ENCODE measurements at places on chromosomes 7 and 10. TPM values are rescaled to one million over a fixed set of nuclear protein-coding genes. Genes with fewer than 3 reads are reported as not detected.

TACR2 gene
- 2.4 TPM for total RNA-seq

NUTM2E gene
- 0.57 TPM for total RNA-seq

DNA sequence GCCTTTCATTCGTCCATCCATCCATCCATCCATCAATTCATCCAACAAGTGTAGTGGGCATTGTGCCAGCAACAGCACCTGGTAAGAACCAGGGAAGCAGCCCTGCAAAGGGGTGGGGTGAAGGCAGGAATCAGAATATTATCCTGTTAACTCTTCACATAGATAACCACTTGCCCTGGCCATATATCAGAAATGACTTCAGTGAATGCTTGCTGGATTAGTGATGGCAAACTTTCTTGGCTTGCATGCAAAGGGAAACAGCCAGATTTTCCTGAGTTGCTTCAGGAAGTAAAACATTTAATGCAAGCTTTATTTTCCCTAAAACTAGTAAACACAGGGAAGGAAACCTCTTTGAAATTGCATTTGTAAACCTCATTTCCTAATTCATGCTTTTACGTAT, 743 bp downstream of the OR2A5 start:
- no peak for DNase-seq

- no peak for DNase-seq
Observed at GRCh38 chr10:81847675-81848074, 27.3 kb upstream of the NRG3 start.

GRCh38 chr7:34155220-34155908, 250.0 kb downstream of the BMPER start:
- no peak for DNase-seq

GRCh38 chr7:133186060-133186459, 66.8 kb upstream of the EXOC4 start:
- DNase-seq = no peak

DNA sequence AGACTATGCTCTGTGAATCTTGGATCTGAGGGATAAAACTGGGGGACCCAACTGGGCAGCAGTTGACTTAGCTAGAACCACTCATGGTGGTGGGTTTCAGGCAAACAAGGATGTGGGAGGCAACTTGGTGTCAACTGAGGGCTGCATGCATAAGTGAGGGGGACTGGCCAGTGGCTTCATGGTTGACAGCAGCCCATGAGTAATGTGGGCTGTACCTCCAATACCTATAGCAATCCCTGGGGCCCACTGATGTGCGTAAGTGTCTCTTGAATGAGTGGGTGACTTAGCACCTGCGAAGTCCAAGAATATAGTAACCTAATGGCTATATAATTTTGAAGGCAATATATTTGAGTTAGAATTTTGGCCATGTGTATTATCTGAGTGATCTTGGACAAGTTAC, 13.7 kb upstream of the MAP3K8 start:
- DNase-seq = no peak

Measured in prostate gland (tissue), 2 donors.